Stimulated activated CD4-positive, alpha-beta T cell treated with anti-CD3 and anti-CD28 coated beads, Interleukin-15, amount 100 ng/mL, for 1 hour (primary cell): ENCODE measurements at places on chromosomes 2 and 18.

DNA sequence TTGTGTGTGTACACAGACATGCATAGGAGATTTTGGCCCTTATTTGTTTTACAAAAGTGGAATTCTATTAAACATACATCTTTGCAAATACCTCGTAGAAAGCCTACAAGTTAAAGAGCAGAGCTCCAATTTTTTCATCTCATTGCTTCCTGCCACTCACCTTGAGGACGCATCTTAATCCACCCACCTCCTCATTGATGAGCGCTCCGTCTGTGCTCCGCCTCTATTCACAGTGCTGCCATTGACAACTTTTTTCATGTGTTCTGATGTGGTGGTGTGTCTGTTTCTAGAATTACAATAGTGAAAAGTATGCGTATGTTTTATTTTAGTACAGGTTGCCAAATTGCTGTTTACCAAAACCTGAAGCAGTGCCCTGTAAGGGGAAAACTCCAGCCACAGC is 36.3 kb downstream of the NEURL3 start:
- DNase-seq: no peak

GRCh38 chr2:74606927-74607326 is 41.2 kb downstream of the M1AP start:
- no peak for DNase-seq

DNA sequence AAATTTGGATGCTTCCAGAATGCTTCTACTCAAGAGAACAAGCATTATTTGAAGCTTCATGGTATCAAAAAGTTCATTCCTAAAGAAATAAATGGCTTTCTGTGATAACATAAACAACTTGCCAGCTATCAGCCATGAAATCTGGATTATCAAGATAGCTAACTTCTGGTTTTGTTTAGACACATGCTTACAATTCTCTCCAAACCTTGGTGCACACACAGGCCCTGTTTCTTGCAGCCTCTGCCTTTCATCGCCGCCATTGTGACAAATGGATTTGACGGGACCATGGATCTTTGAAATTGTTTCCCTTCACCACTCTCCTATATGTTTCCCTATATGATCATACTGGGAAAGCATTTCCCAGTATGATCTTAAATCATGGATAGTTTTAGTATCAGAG is 47.9 kb upstream of the CABLES1 start:
- no peak for DNase-seq

DNA sequence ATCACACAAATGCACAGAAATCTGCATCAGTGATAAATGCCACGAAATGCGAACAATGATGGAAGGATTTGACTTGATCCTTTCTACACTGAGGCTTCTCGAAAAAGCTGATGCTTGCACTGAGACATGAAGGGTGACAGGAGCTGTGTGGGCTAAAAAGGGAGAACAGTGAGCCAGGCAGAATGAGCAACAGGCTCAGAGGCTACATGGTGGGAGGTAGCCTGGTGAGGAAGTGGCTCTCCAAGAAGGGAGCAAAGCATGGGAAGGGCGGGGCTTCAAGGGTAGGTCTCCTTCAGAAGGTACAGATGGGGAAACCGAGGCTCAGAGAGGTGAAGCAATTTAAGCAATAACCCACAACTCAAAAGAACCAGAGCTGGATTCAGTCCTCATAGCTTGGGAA is 82.4 kb downstream of the TRIM43 start:
- DNase-seq: no peak

GRCh38 chr2:150681120-150681804 is 193.8 kb upstream of the RND3 start:
- DNase-seq: no peak

- DNase-seq: no peak
Measured at GRCh38 chr2:12932192-12932591, 215.5 kb downstream of the TRIB2 start.

- no peak for DNase-seq
Measured at GRCh38 chr18:23998820-23999219, 15.7 kb upstream of the TTC39C start.

DNA sequence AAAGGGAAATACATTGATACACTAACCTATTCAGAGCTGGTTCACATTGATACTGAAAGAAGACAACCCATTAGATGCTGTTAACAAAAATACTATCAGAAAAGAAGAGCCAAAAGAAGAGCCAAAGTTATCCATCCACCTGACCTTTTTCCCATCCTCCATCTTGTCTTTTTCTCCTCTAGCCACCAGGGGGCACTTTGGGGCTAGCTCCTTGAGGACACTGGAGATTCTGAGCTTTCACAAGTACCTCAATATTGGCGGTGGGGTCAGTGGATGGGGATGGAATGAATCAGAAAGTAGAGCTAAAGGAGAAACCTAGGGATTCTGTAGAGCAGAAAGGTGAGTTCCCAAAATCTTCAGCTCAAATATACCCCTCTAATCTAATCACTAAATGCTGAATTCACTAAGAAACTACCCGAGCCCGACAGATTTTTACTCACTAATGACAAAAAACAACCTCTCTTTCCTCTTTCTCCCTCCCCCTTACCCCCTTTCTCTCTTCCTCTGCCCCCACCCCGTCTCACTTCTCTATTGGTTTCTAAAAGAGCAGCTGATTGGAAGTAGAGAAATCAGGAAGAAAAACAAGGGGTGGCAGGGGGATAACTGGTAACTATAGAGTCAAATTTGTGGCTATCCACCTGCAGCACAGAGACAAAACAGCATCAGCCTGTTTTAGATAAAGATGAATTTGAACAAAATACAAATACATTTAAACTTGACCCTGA is 203.3 kb downstream of the TCF4 start:
- no peak for DNase-seq

GRCh38 chr2:25187729-25188350 is 19.5 kb upstream of the POMC start:
- no peak for DNase-seq

DNA sequence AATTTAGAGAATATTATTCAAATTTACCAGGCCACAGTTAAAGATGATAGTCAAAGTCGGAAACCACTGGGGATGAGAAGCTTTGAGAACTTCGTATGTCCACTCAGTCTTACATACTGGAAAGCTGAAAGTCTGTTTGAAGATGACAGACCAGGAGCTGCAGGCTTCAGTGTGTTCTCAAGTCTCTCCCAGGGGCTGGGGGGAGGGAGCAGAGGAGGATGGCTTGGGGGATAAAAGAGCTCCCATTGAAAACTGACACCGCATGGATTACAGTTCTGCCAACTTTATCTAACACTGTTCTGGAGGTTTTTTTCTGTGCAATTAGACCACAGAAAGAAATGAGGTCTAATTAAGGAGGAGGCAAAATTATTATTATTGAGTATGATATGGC is 170.5 kb upstream of the ALKAL2 start:
- DNase-seq: no peak

DNA sequence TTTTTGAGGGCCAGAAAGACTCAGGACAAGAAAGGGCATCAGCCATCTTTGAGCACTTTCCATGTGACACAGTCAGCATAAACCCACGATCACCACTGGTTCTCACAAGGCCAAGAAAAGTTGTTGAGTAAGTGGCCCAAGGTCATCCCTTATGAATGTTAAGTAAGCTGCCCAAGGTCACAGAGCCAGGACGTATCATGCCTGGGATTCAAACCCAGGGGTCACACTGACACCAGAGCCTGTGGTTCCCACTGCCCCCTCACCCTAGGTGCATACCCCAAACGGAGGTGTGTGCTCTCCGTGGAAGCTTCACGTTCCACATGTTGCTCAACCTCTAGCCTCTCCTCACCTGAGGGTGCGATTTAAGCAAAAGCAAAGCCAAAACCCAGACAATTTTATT is 2.3 kb upstream of the CTIF start:
- DNase-seq: no peak

DNA sequence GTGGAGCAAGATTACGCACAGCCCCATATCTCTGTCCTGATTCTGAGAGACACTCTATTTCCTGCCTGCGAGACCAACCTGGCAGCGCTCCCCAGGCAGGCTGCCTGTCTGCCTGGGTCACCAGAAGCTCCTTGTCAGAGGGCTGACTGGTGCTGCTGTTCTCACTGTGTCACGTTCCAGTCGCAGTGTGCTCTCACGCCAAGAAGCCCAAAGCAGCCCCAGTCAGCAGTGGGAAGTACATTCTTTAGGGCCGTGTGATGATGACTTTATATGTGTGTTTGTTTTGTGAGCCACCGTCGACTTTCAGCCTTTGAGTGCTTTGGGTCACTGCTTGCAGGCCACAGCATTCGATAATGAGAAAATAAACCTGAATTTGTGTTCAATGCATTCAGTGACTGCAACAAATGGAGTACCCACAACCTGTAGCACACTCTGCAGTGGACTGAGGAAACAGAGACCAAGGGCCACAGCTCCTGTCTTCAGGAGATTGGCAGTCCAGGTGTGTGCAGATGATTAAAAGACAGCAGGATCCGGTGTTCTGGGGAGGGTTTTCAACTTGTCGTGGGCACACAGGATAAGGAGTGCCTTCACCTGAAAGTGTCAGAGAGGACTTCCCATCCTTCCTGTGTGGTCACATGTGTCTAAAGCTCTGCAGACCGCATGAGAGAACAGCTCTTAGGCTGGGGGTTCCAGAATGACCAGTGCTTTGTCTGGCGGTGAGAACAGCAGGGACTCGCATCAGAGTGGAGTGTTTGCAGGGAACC is 4.8 kb downstream of the TNFRSF11A start:
- no peak for DNase-seq

GRCh38 chr2:24429197-24430074 is 61.6 kb upstream of the NCOA1 start:
- no peak for DNase-seq

DNA sequence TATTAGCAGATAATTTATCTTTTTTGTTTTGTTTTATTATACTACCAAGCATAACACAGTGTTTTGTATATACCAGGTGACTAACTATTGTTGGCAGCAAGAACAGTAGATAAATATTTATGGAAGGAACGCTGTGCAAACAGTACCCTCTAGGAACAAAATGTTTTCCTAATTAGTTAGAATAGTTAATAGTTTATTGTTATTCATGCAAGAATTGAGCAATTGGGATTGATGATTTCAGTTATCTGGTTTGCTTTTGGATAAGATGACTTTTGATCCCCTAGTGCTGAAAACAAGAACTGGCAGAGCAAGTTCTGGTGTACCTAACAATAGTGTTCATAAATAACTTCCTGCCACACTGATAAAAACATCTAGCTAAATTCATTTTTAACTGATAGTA is 323.3 kb downstream of the TGIF1 start:
- no peak for DNase-seq

DNA sequence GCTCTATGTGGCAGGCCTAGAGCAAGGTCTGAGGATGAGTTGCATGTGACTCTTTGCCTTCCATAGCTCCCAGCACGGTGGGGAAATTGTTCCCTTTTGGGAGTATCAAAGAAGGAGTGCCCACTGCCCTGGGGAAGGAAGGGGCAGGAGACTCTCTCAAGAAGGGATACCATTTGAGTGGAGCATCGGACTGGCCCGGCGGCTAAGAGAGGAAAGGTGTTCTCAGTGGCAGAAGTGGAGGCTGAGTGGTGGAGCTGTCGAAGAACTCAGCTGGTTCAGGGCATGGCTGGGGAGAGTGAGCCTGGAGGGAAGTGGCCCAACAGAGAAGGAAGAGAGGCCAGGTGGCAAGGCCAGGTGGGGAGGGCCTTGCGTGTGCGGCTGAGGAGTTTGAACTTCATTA is 235.2 kb downstream of the DYSF start:
- no peak for DNase-seq

GRCh38 chr2:167942366-167943081 is 304.9 kb downstream of the STK39 start:
- no peak for DNase-seq

GRCh38 chr2:46846536-46846935 is 69.1 kb downstream of the MCFD2 start:
- DNase-seq: no peak

DNA sequence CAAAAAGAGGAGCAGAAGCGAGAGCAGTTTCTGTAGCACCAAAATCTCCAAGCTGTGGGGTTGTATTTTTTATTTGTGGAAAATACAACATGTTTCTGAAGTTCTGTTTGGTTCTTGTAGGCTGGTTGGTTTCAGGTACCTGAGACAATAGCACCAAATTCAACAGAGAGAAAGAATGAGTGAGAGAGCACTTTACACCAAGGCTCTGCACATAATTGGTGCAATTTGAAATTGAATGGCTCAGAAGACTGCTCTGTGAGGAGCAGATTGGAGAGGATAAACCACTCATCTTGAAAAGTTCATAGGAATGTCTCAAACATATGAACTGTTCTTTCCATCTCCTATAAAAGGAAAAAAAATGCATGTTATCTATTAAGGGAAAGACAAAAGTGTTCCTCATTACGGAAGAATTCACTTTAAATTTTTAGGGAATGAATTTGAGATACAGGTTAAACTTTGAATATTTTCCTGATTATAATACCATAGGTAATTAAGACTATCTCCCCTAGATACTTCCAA is 175.1 kb downstream of the ATAD2B start:
- DNase-seq: no peak

DNA sequence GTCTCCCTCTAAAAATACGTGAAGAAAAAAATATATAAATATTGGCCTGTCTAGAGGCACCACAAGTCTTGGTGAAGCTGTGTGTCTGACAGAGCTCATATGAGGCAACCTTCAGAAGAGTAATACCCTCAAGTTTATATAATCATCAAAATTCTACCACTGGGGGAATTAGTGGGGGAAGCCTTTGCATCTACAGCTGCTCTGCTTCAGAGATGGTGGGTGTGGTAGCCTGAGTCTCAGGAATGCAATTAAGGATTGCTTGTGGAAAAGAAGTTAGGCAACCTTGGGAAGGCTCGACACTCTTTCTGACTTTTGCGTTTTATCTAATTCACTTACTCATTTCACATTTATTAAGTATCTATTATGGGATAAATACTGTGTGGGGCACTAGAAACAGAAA is 17.4 kb downstream of the TPGS2 start:
- DNase-seq: no peak
